ENCODE measurements at places on chromosomes 4 and X. TPM values are rescaled to one million over a fixed set of nuclear protein-coding genes. Genes with fewer than 3 reads are reported as not detected.

Gene PAGE4
- not detected for total RNA-seq

Gene KCNE5
- total RNA-seq, result 0.56 TPM

Gene XKRX
- total RNA-seq, result not detected

Gene H2AZ1
- 505 TPM for total RNA-seq

Gene TKTL2
- total RNA-seq, result not detected

Gene TMSB15B
- total RNA-seq, result 2.1 TPM

Gene PKD2
- 31.0 TPM for total RNA-seq
